ENCODE measurements at places on chromosomes 7 and 10.

DNA sequence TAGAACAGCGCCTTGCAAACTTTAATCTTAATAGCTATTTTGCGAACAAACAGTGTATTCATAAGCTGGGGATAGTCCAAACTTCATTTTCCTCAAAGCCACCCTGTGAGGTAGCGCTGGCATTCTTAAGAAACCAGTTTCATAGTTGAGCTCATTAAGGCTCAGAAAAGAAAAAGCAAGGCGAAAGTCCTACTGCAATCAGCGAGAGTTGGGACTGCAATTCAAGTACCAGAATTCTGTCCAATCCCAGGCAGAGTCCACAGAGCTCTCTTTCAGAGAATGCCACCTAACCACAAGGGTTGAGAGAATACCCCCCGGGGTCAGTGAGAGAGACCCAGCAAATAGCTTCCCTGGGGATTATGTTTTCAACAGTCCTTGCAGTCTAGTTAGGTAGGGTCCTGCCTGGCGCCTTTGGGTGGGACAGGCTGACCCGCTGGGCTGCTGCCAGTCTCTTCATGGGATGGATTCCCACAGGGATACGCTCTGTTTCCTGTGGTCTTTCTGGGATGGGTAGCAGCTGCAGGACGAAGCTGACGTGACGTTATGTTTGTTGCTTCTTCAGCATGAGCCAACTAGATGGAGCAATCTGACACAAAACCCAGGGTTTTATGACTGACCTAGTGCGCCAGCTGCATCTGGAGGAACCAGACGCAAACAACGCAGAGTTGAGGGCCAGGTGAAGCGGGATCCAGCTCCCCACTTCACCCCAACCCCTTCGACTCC lies 16.0 kb downstream of the BMPER start:
- DNase-seq = no peak

- DNase-seq = no peak
These were observed 9.9 kb downstream of the JAZF1 start for GRCh38 chr7:28170701-28171100.

DNA sequence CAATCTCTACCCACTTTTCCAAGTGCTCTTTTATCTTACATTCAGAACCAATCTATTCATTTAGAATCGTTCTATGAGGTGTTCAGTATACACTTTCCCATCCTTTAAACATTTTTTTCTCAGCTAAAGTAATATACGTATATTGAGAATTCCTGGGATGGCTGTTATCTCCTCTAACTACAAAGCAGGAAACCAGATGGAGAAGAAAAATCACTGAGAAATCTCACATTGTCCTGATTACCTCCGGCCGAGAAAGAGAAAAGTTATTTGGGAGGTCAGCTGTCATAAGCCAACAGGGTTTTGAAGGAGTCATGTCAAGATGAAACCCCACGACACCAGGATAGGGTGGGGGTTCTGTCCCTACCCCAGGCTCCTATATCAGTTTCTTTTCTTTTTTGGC lies 99.2 kb upstream of the KDM7A start:
- no peak for DNase-seq

DNA sequence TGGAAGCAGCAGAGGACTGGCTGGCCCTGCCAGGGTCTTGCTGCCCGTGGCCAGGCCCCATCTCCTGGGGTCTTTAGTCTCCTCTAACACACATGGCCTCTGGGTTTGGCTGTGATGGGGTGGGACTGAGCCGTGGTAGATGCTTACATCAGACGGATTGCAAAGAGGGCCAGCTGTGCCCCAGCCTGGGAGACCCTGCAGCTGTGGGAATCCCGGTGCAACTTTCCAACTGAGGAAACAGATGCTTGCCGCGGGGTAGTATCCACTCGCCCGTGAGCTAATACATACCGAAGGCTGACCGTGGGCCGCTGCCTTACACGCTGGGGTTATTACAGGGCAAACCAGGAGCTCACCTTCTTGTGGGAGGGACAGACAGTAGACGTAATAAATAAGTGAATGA lies 24.1 kb upstream of the SH2B2 start:
- DNase-seq = no peak

DNA sequence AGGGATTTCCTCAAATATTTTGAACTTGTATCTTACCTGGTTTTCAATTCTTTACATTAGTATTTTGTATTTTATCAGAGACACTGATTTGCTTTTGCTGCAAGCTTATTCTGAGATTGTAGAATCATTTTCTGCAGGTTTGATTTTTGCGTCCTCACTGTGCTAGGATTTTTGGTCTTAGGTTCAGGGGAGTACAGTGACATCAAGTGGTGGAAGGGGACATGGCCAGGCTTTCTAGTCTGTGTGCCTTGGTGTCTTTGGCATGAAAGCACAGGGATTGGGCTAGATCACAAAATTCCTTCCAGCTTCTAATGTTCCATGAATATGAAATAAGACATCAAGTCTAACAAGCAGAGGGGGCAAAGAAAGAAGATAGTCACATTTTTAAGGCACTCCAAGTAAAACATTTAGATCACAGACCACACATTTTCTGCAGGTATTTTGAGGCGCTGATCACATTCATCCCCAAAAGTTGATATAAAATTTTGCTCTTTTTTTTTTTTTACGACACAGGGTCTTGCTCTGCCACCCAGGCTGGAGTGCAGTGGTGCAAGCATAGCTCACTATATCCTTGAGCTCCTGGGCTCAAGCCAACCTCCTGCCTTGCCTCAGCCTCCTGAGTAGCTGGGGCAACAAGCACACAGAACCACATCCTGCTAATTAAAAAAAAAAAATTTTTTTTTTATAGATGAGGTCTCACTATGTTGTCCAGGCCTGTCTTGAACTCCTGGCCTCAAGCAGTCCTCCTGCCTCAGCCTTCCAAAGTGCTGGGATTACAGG lies 124.4 kb downstream of the PON1 start:
- peak; percentile 41 for DNase-seq

- no peak for DNase-seq
These were observed 329.5 kb upstream of the MEOX2 start for GRCh38 chr7:16015981-16016380.

GRCh38 chr10:24177636-24178035 lies 31.3 kb upstream of the KIAA1217 start:
- no peak for DNase-seq

DNA sequence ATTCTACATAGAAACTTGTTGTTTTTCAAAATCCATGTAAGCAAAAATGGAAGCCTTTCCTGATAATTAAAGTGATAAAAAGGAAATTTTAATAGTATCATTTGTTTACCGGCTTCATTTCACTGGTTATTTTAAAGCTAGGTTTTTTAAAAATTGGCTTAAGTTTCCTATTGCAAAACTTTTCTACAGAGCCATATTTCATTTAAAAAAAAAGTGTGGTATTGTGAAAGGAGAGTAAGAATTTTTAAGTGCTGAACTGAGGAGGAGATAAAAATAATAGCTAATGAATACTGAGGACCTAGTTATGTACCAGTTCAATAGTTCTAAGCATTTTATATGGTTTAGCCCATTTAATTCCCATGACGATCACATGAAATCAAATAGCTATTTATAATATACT lies 172.2 kb upstream of the COL1A2 start:
- no peak for DNase-seq

DNA sequence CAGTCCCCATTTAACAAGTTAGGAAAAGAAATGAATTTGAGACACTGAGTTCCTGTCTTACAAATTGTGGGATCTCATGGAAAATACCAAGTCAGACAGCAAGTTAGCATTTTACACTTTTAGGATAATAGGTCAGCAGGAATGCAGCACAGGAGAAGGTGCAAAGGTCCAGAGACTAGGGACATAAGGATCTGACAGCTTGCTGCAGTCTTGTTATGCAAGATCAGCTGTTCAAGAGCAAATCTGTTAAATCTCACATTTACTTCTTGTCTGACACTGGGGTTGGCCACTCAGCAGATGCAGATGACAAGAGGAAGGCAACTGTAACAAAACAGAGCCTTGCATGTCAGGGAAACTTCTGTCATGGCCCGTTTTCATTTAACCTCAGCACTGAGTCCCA lies 239.6 kb downstream of the PHF14 start:
- DNase-seq = no peak

- DNase-seq = no peak
These were observed 69.9 kb upstream of the MRLN start for GRCh38 chr10:59823111-59823510.

GRCh38 chr7:100065452-100066186 lies 15.9 kb downstream of the ZNF3 start:
- DNase-seq = no peak

- no peak for DNase-seq
These were observed 40.9 kb downstream of the PRPF18 start for GRCh38 chr10:13627459-13628310.

- peak; percentile 9 for DNase-seq
These were observed 208.6 kb upstream of the CCDC6 start for GRCh38 chr10:60114765-60115586.

- no peak for DNase-seq
These were observed 40.1 kb upstream of the STRIP2 start for GRCh38 chr7:129394101-129394500.

- DNase-seq = no peak
These were observed 453.8 kb upstream of the ANKRD30A start for GRCh38 chr10:36671607-36672006.

- no peak for DNase-seq
These were observed 161.6 kb upstream of the PRSS1 start for GRCh38 chr7:142587578-142588191.

- DNase-seq = peak; percentile 94
These were observed 54.7 kb downstream of the STEAP1B start for GRCh38 chr7:22445140-22445743.

- DNase-seq = no peak
These were observed 63.4 kb downstream of the SRPK2 start for GRCh38 chr7:105325216-105325904.

DNA sequence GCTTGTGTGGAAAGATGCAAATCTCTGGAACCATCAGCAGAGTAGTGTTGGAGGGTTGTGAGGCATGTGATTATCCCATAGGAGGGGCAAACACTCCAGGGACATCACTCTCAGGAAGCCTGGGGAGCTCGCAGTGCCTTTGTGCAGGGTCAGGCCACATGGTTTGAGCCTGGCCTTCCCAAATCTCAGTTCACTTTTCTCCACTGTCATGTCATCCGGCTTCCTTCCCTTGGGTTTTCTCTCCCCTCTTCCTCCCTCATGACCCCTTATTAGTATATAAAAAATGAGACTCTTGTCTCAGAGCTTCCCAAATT lies 20.4 kb downstream of the TSPAN14 start:
- no peak for DNase-seq

DNA sequence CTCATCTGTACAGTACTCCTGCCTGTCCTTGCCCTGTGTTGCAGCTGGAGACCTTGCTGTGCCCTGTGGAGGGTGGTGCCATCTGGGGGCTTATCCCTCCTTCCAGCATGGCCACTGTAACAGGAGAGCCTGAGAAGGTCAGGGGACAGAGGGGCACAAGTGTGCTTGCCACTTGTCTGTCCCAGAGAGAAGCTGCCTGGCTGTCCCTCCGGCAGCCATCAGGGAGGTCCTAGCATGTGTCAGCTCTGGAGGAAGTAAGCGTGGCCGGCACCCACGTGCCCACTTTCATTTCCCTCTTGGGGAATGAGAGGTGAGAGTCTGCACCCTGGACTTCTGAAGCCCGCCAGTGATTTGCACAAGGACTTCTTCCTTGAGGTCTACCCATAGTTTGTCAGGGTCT lies 97.0 kb upstream of the PPIF start:
- DNase-seq = no peak

DNA sequence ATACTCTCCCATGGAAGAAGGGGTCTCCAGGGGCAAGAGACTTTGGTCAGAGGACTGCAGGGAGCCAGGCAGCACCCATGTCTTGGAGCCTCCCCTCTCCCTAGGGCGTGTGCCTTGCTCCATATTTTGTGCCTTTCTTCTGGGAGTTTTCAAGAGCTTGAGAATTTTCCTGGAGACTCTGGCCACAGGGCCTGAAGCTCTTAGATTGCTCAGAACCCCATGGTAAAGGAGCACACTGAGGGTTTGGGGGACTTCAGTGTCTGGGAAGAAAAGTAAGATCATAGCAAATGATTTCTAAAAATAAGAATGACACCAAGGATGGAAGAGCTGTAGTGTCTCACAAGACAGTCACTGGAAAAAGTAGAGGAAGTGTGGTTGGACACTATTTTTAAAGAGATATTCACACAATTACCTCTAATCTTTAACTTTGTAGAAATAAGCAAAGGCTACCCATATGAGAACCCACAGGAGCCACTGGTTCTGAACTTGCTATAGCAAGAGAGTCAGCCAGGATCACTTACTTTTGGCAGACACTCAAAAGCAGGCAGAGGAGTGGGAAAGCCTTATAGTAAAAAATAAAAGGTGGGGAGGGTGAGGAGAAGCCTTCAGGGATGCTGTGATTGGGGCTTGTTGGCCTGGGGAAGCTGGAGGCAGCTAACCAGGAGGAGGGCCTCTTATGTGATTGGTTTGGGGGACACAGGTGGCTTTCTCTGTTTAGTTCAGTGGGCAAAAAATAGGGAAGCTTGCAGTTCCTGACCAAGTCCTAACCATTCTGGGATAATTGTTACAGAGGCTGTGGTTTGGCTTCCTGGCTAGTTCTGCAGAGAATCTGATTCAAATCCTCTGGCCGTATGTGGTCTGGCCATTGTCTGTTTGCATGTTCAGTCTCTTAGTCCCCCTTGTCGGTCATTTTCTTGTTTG lies 5.1 kb upstream of the CSGALNACT2 start:
- no peak for DNase-seq

GRCh38 chr10:25902002-25902401 lies 32.0 kb upstream of the MYO3A start:
- no peak for DNase-seq

- DNase-seq = no peak
These were observed 80.8 kb downstream of the RBM20 start for GRCh38 chr10:110724937-110725336.

DNA sequence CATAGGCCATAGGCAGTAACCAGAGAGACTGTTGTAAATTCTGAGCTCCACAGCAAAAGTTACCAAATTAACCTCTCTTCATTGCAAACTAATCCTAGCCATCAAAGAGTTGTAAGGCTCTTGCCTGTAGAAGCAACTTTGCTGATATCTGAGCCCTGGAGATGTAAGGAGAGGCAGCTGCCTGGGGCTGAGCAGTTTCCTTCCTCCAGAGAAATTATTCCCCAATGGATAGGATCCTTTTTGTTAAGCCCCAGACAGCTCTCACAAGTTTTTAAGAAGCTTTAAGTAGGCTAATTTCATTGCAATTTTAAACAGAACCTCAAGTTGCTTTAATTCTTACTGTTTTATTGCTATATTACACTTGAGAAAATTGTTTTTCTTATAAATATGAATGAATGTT lies 211.1 kb downstream of the GALNT17 start:
- no peak for DNase-seq

GRCh38 chr10:119250641-119251314 lies 43.4 kb downstream of the GRK5 start:
- DNase-seq = no peak

DNA sequence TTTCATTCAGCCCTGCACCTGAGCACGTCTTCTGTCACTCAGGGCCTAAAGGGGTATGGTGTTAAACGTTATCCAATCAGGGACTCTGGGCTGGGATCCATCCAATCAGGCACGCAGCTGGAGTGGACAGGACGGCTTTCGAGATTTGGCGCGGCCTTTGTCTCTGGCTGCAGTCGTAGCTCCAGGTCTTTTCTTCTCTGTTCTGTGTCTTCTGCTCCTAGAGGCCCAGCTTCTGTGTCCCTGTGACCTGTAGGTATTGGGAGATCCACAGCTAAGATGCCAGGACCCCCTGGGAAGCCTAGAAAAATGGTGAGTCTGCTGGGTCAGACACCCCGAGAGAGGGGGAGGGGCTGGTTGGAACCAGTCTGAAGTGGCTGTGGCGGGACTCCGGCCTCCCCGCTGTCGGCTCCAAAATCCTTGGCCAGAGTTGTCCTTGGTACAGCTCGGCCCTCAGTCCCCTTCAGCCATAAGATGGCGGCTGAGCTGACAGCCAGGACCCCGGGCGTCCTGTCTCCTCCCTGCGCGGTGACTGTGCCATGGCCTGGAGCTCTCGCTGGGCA lies 11.7 kb upstream of the ZNF680 start:
- peak; percentile 79 for DNase-seq
